ENCODE measurements at places on chromosomes 16 and 17.

- H3K4me3 ChIP-seq = no peak overlapping the region
- H3K27ac ChIP-seq = peak overlapping the region; percentile 65
- no peak for DNase-seq
Observed at GRCh38 chr17:15436473-15437302, 30.7 kb downstream of the CDRT4 start.

DNA sequence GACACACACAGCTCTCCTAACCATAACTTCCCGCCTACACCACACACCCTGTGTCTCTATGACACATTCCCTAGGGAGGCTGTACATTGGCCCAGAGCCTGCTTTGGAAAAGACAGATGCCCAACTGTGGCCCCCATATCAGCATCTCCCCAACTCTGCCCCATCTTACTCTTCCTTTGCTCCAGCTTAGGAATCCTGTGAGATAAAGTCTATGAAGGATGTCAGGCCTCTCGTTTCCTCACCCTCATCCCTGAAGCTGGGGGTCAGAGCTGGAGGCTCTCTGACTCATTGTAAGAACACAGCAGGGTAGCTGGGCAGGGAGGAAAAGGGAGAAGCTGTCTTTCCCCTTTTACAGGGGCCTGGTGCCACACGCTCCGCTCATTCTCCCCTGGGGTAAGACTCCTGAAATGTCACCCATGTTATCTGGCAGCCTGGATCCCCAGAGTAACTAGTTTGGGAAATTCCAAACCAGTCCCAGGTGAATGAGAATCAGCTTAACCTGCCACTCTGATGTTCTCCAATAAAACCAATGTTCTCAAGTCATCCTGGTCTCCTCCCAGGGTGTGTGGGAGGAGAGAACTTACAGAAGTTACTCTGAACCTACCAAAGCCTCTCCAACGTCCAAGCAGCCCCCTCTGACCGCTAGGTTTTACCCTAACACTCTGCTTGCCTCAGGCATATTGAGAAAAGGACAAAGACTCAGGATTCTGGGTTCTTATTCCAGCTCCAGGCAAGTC lies 2.8 kb downstream of the RAPGEFL1 start:
- peaks cover 34% of the 10 kb centered on the region for H3K36me3 ChIP-seq
- no peaks in the 10 kb centered on the region for H3K27me3 ChIP-seq
- DNase-seq = no peak
- H3K27ac ChIP-seq = peak overlapping the region; percentile 96
- peak overlapping the region; percentile 65 for H3K4me3 ChIP-seq

DNA sequence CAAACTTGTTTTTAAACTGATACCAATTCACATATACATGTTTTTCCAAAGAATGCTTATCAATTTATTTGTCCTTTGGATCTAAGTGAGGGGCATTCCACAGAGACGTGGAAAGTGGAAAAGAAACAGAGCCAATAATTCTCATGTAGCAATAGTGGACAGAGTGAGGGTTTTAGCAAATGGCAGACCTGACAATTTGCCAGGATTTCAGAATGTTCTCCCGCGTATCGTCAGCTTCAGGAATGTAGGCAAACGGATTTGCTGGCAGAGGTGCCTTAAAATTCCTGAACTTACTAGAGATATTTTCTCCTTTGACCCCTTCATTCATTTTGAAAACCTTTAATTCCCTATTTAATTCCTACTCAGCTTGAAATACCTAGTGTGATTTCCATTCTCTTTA lies 193.4 kb upstream of the CPHXL start:
- no peaks in the 10 kb centered on the region for H3K36me3 ChIP-seq
- DNase-seq = no peak
- H3K4me1 ChIP-seq = no peaks in the 10 kb centered on the region
- H3K4me3 ChIP-seq = no peak overlapping the region

GRCh38 chr17:57900991-57901743 lies 51.3 kb upstream of the MRPS23 start:
- H3K4me1 ChIP-seq = peaks cover 71% of the 10 kb centered on the region
- no peak for DNase-seq
- no peak overlapping the region for H3K4me3 ChIP-seq
- H3K36me3 ChIP-seq = no peaks in the 10 kb centered on the region
- no peaks in the 10 kb centered on the region for H3K27me3 ChIP-seq

- peaks cover 62% of the 10 kb centered on the region for H3K36me3 ChIP-seq
- no peaks in the 10 kb centered on the region for H3K27me3 ChIP-seq
- DNase-seq = no peak
- no peak overlapping the region for H3K27ac ChIP-seq
Observed at GRCh38 chr17:1880851-1881630, 51.2 kb downstream of the RPA1 start.

- H3K4me1 ChIP-seq = peaks cover 7% of the 10 kb centered on the region
- H3K36me3 ChIP-seq = no peaks in the 10 kb centered on the region
- no peak overlapping the region for H3K4me3 ChIP-seq
- H3K27me3 ChIP-seq = no peaks in the 10 kb centered on the region
- DNase-seq = no peak
Observed at GRCh38 chr16:88058136-88058535, 106.9 kb downstream of the BANP start.

DNA sequence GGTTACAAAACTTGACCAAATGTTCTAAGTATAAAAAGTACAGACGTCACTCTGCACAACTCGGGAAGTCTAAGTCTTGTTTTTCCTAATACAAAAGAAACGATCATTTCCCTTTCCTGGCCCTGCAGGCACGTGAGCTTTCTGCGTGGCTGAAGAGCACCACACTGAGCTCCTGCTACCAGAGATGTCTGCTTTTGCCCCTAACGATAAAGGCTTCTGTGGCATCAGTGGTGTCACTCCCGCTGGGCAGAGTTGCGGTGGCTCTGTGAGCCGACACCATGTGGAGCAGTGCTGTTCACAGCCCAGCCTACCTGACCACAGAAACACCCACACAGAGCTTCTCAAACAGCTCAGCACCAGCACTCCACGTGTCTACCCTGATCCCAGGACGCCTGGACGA lies 20.5 kb downstream of the EMC8 start:
- H3K36me3 ChIP-seq = no peaks in the 10 kb centered on the region
- peak overlapping the region; percentile 56 for H3K27ac ChIP-seq
- no peak overlapping the region for H3K4me3 ChIP-seq
- H3K27me3 ChIP-seq = no peaks in the 10 kb centered on the region

GRCh38 chr17:79789943-79790804 lies 6.7 kb downstream of the CBX8 start:
- H3K36me3 ChIP-seq = no peaks in the 10 kb centered on the region
- peaks cover 56% of the 10 kb centered on the region for H3K4me1 ChIP-seq
- H3K27me3 ChIP-seq = peaks cover 37% of the 10 kb centered on the region
- H3K27ac ChIP-seq = no peak overlapping the region

- H3K4me3 ChIP-seq = no peak overlapping the region
- H3K36me3 ChIP-seq = no peaks in the 10 kb centered on the region
- no peak for DNase-seq
Observed at GRCh38 chr16:71426069-71426879, 15.6 kb downstream of the TLE7 start.

DNA sequence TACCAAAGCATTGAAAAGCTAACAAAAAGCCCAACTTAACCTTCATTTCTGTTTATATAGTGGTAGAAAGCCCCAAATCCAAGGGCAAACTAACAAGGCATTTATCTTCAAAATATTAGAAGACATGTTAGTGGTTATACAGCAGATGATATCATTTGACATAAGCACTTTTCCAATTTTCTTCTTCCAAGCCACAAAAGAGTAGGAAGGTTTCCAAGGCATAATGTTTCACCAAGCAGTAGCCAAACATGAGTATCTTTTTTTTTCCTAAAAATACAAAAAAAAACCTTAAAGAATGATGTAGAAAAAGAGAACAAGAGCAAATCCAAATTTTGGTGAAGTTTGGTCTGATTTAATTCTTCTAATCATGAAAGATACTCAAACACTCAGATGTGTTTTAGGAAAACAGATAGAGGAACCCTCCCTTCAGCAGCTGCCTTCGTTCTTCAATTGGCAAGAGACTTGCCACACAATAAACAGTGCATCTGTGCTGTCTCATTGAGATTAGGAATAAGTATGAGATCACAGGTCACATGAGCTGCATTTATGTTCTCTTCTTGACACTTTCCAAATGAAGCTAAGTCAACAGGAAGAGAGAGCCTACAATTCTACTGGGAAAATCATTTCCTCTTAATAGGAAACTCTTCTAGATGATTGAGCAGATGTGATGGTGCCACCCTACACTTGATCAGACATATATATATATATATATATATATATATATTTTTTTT lies 106.7 kb downstream of the TTC19 start:
- H3K4me3 ChIP-seq = no peak overlapping the region
- H3K27ac ChIP-seq = peak overlapping the region; percentile 53
- no peaks in the 10 kb centered on the region for H3K27me3 ChIP-seq
- DNase-seq = no peak
- peaks cover 7% of the 10 kb centered on the region for H3K4me1 ChIP-seq
- peaks cover 77% of the 10 kb centered on the region for H3K36me3 ChIP-seq

GRCh38 chr16:18582902-18583301 lies 21.0 kb upstream of the NOMO2 start:
- H3K27me3 ChIP-seq = no peaks in the 10 kb centered on the region
- DNase-seq = no peak
- H3K4me3 ChIP-seq = no peak overlapping the region
- no peak overlapping the region for H3K27ac ChIP-seq

DNA sequence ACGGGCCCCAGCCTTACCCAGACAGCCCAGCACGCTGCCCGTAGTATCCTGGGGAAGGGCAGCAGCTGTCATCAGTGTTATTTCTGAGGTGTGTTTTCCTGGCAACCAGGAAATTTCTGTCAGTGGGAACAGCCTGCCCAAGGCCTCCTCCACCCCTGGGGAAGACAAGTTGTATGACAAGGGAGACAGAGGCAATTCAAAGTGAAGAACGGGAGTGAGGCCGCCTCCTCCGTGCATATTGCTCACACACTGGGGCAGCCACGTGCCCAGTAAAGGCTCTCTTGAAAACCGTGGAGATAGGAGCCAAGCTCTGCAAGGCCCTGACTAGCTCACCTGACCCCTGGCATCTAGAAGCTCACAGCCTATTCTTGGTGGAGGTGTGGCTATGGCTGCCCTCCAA lies 57.6 kb downstream of the RAI1 start:
- H3K4me1 ChIP-seq = peaks cover 71% of the 10 kb centered on the region
- no peaks in the 10 kb centered on the region for H3K27me3 ChIP-seq
- no peak overlapping the region for H3K4me3 ChIP-seq
- H3K36me3 ChIP-seq = no peaks in the 10 kb centered on the region
- DNase-seq = no peak
- peak overlapping the region; percentile 91 for H3K27ac ChIP-seq
